Stimulated activated CD4-positive, alpha-beta T cell treated with anti-CD3 and anti-CD28 coated beads, Interleukin-1b, Interleukin-23, amount 100 ng/mL, for 1 hour (primary cell): ENCODE measurements at places on chromosomes 3 and 15.

- no peak for DNase-seq
Observed at GRCh38 chr3:9951598-9951961, 628 bp downstream of the PRRT3 start.

GRCh38 chr3:77887611-77888010 lies 847.7 kb downstream of the ROBO2 start:
- DNase-seq, result no peak

DNA sequence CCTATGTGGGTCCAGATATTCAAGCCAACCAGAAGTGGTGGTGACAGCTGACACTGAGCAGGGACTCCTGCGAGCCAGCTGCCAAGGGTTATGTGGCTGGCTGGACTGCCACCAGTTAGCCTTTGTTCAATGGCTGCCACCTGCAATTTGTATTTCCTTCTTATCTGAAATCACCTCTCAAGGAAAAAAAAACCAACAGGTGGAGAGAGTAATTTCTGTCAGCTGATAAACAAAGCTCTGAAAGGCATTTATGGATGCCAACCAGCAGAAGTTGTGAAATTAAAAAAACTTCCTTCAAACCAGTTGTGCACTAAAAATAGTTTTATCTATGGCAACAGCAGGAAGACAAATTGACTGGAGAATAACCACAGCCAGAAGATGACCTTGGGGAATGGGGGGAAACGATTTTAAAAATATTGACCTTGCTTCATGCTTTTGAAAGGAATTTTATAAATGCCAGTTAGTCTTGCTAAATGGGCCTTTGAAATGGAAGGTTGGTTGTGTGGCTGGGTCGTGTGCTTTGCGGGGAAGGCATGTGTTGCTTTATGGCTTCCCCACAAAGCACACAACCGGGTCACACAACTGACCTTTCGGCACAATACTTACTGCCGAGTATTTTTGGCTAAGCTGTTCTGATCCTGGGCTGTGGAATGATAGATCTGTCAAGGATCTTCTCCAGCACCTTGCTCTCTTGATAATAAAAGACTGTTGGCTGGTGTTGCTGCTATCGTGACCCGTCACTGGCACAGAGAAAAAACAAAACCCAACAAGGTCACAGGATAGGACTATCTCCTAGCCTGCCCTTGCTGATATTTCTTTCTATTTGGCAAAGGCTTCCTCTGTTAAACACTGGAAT lies 3.5 kb downstream of the MYZAP start:
- DNase-seq, result no peak

DNA sequence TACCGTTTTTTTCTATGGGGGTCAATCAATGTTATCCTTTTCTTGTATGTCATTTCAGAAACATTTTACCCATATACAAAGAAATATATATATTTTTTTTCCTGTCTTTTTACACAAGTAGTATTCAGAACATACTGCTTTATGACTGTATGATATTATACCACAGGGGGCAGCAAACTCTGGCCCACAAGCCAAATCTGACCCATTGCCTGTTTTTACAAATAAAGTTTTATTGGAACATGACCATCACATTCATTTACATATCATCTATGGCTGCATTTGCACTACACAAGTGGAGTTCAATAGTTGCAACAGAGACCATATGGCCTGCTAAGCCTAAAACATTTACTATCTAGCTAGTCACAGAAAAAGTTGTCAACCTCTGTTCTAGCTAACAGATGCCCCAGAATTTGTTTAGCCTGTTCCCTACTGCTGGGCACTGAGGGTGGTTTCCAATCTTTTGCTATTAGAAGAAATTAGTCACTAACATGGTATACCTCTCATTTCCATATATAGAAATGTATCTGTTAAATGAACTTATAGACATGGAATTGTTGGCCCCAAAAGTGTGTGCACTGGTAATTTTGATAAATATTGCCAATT lies 57.7 kb downstream of the BFSP2 start:
- no peak for DNase-seq

- DNase-seq, result no peak
Observed at GRCh38 chr3:187978433-187979011, 175.4 kb upstream of the LPP start.

DNA sequence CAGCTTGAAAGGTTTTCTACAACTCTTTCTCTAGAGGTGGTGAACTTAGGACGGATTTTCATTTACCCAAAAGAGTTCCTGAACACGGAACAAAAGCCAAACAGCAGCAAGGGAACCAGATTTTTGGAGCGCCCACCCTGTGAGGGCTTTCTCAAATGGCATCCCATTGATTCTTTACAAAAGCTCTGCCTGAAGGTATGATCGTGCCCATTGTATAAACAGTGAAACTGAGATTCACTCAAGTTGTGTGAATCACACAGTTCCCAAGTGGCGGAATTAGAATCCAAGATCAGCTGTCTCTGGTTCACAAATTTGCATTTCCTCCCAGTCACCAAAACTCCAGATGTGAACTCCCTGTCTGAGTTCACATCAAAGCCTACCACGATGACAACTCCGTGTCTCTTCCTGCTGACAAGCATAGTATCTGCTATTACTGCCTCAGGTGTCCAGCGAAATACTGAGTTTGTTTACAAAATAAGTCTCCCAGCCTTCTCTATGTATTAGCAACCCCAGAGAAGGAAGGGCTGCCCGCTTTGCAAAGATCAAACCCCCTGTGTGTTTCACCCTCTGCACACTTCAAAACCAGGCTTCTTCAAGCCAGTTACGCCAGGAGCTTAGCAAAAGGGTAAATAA lies 235.9 kb upstream of the ST8SIA2 start:
- no peak for DNase-seq
